Activated CD4-positive, alpha-beta T cell treated with anti-CD3 and anti-CD28 coated beads for 4 hours (primary cell): ENCODE measurements at places on chromosomes 16 and 17.

DNA sequence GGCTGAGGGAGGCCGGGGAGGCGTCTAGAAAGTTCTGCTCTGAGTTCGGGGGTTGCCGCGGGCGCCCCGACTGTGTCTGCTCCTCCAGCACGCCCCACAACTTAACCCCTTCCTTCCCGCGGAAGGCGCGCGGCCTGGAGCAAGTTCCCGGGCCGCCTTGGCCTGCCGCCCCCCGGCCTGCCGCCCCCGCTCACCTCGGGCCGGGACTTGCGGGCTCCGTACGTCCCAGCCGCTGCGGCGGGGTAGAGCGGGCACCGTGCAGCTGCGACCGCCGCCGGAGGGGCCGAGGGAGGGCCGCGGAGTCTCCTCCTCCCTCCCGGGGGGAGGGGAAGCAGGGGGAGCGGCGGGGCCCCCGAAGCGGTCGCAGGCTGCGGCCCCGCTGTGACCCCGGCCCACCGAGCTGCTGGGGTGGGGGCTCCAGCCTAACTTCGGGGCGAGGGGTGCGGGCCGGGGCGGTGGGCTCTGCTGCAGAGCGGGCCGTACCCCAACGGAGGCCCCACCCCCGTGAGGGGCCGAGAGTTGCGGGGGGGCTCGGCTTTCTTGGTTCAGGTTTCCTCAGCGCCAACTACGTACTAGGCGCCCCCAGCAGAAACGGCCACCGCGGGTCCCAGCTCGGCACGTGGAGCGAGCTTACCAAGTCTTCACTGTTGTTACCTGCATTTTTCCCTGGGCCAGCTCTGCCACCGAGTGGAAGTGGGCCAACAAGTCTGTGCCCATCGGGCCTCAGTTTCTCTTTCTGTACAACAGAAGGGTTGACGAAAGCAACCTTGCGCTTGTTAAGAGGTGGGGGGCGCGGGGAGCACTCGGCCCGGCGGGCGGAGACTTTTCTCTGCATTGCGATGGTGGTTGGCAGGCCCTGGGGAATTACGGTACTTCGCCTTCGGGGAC is at the start of gene CCDC102A:
TSS of gene CCDC102A (minus strand) at position 266 of the 888 bp plus-strand sequence. CDS start 7,394 bp downstream, outside the sequence.
- peak; percentile 46 for DNase-seq

DNA sequence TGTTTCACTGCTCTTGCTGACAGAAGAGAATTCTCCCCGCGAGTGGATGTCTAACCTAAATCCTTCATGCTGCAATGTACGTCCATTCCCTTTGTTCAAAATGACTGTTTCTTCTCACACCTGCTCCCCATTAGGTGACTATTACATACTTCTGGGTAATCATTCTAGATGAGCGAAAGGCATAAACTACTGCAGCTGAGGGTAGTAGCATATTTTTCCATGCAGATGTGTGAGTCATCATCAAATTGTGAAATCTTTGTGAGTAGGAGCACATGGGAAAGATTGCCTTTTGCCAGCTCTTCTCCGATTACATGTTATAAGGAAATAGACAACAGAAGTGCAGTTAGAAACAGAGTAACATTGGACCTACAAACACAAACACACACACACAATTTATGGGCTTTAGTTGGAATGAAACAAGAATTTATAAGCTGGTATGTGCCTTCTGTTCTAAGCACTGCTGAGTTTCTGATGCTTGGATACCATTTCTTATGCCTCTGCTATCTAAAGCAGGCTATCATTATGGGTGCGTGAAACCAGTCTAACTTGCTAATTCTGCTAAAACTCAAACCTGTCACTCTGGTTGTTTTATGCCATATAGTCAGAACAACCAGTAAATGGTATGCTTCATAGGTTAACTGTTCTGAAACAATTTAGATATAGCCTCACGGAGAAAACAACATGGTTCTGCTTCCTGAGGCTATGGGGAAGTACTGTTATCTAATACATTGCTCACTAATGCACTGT is 346.9 kb upstream of the PSMD7 start:
- no peak for DNase-seq

- no peak for DNase-seq
These were observed 48.2 kb downstream of the IL21R start for GRCh38 chr16:27450196-27450549.

DNA sequence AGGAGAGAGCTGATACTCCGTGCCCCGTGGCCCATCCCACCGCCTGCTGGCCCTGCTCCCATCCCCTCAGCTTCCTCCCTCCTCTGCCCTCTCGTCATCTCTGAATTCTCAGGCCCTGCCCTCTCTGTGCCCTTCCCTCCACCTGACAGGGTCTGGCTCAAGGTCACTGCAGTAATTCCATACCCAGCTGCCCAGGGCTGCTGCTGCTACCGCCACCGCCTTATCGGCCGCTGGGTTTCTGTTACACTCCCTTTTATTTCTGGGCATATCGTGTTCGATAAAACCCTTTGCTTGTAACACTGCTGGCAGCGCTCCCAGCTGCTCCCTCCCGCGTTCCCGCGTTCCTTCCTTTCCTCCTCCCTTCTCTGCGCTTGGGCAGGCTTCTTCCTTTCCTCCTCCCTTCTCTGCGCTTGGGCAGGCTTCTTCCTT is 1.2 kb downstream of the EPN3 start:
- DNase-seq: no peak

- no peak for DNase-seq
These were observed 6.8 kb downstream of the NACA2 start for GRCh38 chr17:61584266-61584665.

- peak; percentile 6 for DNase-seq
These were observed 834 bp upstream of the TXNDC11 start for GRCh38 chr16:11743308-11744074.

DNA sequence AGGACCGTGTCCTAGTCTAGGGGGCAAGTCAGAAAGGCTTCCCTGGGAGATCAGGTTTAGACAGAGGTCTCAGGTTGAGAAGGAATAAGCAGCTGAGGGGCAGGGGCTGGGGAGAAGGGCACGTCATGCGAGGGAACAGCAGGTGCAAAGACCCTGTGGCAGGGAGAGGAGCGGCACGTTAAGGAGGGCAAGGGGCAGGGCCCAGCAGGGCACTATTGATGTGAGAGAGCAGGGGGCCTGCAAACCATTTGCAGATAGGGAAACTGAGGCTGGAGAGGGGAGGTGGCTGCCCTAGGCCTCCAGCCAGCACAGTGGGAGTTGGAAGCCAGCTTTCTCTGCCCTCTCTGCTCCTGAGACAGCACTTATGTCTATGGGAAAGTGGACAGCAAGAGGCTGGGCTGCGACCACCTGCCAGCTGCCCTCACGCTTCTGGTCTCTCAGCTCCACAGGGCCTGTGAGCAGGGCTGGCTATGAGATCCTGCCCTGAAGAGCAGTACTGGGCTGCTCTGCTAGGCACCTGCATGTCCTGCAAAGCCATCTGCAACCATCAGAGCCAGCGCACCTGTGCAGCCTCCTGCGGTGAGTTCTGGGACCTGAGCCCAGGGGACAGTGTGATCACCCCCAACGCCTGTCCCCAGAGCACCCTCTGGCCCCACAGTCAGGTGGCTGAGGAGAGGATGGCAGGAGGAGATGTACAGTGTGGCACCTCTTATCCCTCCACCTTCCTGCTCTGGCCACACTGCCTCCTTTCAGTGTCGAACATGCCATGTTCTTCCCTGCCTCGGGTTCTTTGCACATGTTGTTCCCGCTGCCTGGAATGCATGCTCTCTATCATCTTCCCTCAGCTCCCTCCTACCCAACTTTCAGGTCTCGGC is 61.5 kb downstream of the USP22 start:
- DNase-seq: no peak

DNA sequence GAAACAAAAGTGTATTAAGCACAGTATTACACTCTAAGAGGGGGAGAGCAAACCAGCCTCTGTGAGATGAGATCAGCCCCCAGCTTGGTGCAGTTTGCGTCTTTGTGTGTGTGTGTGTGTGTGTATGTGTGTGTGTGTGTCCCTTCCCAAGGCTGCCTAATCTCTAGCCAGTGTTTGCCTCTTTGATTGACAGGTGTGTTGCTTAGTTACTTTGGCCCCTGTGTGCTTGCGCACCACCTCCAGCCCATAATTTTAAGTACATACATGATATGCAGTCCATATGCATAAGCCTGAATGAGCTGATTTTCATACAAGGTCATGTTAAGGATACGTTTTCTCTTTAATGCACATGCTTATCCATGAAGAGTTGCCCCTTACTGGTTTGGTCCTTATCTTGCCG is 2.1 kb upstream of the KRTAP3-2 start:
- no peak for DNase-seq

DNA sequence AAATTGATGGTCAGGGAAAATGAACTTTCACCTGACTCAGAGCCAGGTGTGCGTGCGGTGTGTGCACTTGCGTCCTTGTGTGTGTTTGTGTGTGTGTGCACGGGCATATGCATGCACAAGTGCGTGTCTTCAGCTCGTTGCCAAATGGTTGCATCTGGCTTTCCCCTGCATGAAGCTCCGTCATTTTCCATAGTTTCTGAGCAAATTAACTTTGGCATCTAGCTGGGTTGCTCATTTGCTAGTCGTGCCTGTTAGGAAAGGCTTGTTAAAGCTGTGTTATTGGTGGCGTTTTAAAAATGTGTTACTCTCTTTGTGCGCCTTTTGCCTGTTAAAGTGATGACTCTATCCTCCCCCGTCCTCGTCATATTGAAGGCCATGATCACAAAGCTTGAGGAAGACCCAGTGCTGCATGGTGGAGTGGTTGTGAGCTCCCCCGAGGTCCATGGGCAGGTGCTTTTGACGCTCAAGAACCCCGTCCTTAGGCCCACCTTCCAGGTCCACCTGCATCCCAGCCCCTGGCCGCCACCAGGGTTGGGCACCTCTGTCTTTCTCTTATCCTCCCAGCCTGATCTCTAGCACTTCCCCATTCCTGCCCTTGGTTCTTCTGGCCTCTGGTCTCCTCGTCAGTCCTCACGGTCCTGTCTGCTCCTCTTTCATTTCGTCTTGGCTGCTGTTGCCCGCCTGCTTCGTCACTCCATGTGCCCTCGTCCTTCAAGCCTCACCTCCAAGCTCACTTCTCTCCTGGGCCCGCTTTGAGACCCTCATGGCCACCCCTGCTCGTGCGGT is 355.8 kb downstream of the SNX29 start:
- no peak for DNase-seq

- DNase-seq: no peak
These were observed 7.0 kb upstream of the ZFHX3 start for GRCh38 chr16:73054813-73055482.
